Endodermal cell (in vitro differentiated cells): ENCODE measurements at places on chromosomes 3 and 15. TPM values are rescaled to one million over a fixed set of nuclear protein-coding genes. Genes with fewer than 3 reads are reported as not detected.

The UBE2E2 gene
- 23.0 and 23.2 TPM in 2 replicates for total RNA-seq

- DNase-seq = peak; percentile 29
Observed at GRCh38 chr15:69608661-69609060, 156.0 kb downstream of the RPLP1 start.

DNA sequence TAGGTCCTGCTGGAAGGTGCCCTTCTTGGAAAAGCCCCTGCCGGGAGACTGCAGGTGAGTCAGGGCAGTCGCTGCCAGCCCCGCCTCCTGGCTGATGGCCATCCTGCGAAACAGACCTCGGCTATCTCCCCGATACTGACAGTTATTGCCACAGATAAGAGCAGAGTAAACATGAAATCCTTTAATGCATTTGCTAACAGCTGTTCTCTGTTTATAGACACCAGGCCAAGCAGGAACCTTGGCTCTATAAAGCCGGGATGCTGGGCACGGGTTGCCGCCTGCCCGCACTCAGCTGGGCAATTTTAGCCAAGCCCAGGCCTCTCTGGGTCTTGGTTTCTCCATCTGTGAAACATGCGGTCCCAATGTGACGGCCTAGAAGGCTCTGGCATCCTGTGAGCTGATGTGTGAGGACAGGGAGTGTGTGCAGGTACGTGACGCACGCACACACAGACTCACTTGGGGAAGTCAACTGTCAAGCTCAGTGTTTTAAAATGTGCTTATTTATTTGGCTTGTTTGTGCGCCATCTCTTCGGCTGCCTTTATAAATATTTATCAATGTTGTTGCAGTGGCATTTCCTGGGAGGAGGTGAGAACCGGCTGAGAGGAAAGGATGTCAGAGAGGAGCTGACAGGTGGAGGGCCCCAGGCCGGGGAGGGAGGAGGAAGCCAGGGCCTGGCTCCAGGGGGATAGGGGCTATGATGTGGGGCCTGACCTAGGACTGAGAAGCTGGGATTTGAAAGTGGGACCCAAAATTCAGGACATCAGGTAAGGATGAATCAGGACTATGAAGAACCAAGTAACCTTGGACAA is 50.8 kb upstream of the PRR23E start:
- DNase-seq = peak; percentile 67

GRCh38 chr3:94259291-94259690 is 196.4 kb downstream of the NSUN3 start:
- peak; percentile 56 for DNase-seq

GRCh38 chr3:196193736-196194541 is 17.3 kb downstream of the ZDHHC19 start:
- DNase-seq = no peak

DNA sequence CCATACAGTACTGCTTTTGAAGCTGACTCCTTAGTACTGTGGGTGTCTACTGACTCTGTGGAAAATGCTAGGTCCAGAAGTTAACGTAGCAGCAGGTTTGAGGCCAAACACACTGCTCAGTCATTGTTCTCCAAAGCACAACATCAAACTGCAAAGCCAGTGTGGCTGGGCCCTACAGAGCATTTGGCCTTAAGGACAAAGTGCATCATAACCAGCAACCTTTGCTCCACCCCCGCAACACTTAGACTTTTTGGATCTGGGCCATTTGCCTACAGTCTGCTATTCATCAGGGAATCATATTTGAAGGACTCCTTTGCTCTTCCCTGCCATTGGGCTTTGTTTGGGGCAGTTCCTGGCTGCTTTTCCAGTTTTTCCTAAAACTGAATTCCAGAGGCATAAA is 43.1 kb upstream of the ARL6 start:
- no peak for DNase-seq

- DNase-seq = peak; percentile 83
Observed at GRCh38 chr15:25850154-25851111, 12.7 kb downstream of the ATP10A start.

DNA sequence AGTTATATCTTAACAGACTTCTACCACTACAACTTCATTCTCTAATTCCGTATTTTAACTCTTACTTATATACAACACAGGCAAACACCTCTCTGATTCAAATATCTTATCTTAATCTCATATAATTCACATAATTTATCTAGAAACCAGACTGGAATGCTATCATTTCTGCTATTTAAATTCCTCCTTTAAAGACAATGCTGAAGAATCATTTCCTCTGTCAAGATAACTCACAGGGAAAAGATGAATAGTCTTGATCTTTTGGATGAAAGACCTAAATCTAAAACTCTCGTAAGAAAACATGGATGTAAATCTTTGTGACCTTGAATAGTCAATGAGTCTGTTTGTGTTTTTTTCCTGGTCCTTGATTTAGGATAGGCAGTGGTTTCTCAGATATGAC is 135.3 kb upstream of the PLXND1 start:
- no peak for DNase-seq

- no peak for DNase-seq
Observed at GRCh38 chr3:59017617-59017984, 32.2 kb downstream of the CFAP20DC start.

DNA sequence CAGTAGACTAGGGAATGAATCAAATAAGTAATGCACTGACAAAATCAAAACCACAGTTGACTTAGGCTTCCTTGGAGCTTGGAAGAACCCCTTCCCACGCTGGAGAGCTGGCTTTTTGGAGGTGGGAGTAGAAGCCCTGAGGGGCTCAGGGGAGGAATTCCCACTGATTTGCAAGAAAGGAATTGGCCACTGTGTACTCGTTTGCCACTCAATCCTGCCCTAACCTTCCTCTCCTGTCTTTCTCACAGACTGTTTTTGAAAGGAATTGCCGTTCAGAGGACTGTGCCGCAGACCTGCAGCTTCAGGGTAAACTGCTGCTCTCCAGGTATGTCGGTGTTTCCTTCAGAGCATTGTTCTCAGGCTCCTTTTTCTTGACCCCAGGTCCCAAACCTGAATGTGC is 208.2 kb upstream of the CTDSPL start:
- DNase-seq = no peak

The SPG21 gene
- total RNA-seq = 75.5 and 77.0 TPM in 2 replicates

GRCh38 chr3:39292961-39293360 is 13.1 kb upstream of the CX3CR1 start:
- no peak for DNase-seq

DNA sequence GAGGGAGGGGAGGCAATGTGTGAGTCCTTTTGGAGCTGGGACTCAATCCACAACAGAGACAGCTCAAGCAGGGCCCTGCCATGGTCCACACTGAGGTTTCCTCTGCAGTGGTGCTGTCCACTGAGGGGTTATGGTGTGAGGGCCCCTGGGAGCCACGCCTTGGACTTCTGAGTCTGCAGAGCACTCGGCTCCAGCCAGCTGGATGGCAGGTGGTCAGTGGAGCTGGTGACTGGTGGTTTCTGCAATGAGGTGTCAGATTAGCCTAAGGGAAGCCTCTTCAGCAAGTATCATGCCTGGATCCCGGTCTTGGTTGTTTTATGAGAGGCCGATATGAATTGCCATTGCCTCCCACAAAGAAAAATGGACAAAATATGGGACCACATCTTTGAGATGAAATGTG is 21.7 kb downstream of the LSM3 start:
- no peak for DNase-seq

GRCh38 chr15:75450307-75451201 is 936 bp downstream of the SIN3A start:
- peak; percentile 99 for DNase-seq

The ROPN1 gene
- not detected in 3 replicates for total RNA-seq

The RARB gene
- 17.4 and 21.5 TPM in 2 replicates for total RNA-seq

The ISL2 gene
- total RNA-seq = 0.27 and 0.51 TPM in 2 replicates

DNA sequence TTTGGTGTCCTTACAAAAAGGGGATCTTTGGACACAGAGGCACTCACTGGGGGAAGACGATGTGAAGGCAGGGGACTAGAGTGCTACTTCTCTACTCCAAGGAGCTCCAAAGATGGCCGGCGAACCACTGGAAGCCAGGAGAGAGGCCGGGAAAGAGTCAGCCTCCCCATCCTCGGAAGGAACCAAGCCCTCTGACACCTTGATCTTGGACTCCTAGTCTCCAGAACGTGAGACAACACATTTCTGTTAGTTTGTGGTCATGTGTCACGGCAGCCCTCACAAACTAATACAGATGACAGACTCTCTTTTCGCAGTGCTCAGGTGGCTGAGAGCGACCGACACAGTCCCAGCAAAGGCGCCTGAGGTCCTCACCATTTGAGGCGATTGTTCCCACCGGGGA is 24.4 kb upstream of the ATP2B2 start:
- peak; percentile 18 for DNase-seq

DNA sequence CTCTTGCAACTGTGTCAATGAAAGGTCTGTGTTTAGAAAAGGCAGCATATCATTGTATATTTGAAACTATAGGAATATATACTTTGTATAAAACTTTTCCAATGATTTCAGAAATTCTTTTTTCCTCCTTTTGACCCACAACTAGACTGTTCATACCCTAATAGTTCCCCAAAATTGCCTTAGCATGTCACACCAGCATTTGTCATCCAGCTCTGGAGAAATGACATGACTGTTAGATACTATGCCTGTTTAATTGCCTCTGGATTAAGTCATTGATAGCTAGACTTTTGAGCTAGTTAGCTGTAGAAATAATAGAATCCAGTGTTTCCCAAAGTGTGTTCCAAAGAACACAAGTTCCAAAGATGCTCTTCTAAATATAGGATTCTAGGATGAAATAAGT is 32.4 kb downstream of the B3GALNT1 start:
- no peak for DNase-seq

DNA sequence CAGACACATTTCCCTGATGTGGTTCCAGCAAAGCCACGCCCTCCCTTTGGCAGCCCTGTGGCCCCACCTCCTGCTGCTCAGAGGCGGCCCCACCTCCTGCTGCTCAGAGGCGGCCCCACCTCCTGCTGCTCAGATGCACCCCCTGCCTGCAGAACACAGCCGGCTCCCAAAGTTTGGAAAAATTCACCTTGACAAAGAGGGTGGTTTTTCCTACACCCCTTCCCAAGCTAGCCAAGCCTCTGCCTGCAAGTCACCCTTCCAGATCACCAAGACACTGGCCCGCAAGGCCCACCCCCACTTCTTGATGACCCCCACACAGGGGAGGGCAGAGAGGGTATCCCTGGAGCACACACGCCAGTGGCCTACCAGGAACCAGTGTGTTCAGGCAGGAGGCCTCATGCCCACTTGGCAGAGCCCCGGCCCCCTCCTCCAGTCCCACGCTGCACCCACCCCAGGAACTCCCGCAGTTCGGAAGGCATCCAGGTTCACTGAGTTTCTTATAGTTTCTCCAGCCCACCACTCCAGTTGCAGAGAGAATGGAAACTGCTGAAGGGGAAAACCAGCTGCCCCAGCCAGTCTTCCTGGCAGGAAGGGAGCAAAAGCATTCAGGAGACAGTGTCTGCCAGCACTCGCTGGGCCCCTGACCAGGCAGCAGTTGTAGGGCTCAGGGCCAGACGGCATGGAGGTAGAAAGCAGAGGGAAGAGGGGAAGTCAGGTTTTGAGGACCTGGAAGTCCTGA is 2.3 kb upstream of the HAPLN3 start:
- peak; percentile 77 for DNase-seq

The GREM1 gene
- 0.12 to 0.62 TPM (median 0.61 TPM) in 3 replicates for total RNA-seq

DNA sequence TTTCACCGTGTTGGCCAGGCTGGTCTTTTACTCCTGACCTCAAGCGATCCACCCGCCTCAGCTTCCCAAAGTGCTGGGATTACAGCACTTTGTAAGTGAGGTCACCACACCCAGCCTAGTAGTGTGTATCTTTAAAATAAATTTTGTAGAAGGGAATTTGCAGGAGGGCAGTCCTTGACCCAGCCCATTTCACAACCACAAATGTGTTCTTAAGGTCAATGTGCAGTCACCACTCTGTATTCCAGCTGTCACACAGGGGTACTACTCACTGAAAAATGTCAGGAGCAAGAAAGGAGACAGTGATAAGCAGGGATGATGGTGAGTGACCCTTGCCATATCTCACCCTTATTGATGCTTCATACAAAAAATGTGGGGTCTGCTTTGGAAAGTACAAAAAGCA is 98.5 kb downstream of the FRMD5 start:
- DNase-seq = no peak

The CAV3 gene
- total RNA-seq = not detected in 3 replicates

DNA sequence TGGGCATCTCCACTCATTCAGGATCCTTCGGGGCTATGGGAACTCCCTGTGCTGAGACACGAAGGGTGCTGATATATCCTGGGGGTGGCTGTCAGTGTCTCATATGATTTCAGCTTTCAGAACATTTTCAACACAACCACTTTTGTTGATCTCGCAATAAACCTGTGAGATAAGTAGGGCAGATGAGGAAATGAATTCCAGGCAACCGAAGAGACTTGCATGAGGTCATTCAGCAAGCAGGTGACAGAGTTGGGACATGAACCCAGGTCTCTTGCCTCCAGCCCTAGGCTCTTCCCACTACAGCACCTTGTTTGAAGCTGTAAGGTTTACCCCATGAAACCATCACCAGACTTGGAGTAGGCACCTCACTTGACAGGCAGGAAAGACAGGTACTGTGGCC is 16.6 kb downstream of the DUOX1 start:
- no peak for DNase-seq

- DNase-seq = peak; percentile 92
Observed at GRCh38 chr3:42043099-42043813, 47.9 kb upstream of the TRAK1 start.

- DNase-seq = no peak
Observed at GRCh38 chr3:143414571-143415253, 295.1 kb downstream of the CHST2 start.

The C3orf22 gene
- total RNA-seq = not detected in 2 replicates

GRCh38 chr15:78691167-78691850 is 50.3 kb upstream of the CHRNB4 start:
- DNase-seq = no peak

The CHRNA7 gene
- total RNA-seq = 5.8 and 8.0 TPM in 2 replicates

GRCh38 chr3:141655801-141656200 is 82.3 kb upstream of the RNF7 start:
- DNase-seq = no peak

The PATL2 gene
- 0.26 TPM in 1 of 2 replicates, not detected in the other for total RNA-seq

The FMN1 gene
- 0.36 to 0.60 TPM (median 0.52 TPM) in 3 replicates for total RNA-seq

The SMAD6 gene
- 150 to 223 TPM (median 213 TPM) in 3 replicates for total RNA-seq

The TM4SF18 gene
- total RNA-seq = 0.58 TPM in 1 of 3 replicates, not detected in the others

The PCSK6 gene
- total RNA-seq = 5.3 and 9.8 TPM in 2 replicates

GRCh38 chr15:27237319-27237939 is 266.4 kb downstream of the GABRG3 start:
- no peak for DNase-seq

The WWTR1 gene
- total RNA-seq = 18.1 to 37.9 TPM (median 18.5 TPM) in 3 replicates

DNA sequence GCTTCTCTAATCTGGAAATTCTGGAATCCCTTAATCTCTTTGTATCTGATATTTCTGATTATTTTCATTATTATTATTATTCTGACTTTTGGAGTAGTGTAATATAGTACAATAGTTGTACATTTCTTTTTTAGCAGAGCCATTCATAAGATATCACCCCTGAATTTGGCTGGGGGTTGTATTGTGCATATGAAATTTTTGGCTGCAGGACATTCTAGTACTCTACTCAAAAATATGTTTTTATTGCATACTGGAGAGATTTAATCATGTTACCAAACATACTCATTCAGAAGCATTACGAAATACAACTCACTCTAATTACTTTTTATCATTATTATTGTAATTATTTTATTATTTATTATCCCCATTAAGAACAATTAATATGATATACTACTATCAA is 589.7 kb upstream of the KCNMB2 start:
- DNase-seq = no peak

GRCh38 chr3:60594025-60594424 is 657.2 kb downstream of the FHIT start:
- DNase-seq = no peak

- peak; percentile 92 for DNase-seq
Observed at GRCh38 chr3:46848271-46849044, 14.8 kb downstream of the MYL3 start.

The CX3CR1 gene
- total RNA-seq = not detected in 2 replicates

- DNase-seq = no peak
Observed at GRCh38 chr3:135887220-135887619, 78.3 kb upstream of the PPP2R3A start.

The TKT gene
- 472 and 529 TPM in 2 replicates for total RNA-seq

The PCOLCE2 gene
- 14.2 and 18.0 TPM in 2 replicates for total RNA-seq

- DNase-seq = no peak
Observed at GRCh38 chr3:4778740-4779139, 200.5 kb upstream of the BHLHE40 start.
